ENCODE measurements at places on chromosomes 4 and X.

DNA sequence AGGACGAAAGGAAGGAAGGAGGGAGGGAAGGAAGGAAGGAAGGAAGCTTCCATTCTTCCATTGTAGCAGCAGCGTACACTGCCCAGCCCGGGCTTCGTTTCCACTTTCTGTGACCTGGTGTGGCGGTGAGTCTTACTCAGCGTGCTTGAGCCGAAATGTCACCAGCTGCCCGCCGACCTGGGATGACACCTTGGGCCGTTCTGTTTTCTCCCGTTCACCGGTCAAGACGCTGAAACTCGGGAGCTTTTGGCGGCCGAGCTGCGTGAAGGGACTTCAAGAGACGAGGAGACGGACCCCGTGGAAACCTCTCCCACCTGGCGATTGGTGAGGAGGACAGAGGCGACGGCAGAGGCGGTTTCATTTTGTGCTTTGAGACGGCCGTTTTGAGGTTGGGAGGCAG lies 47.1 kb upstream of the PPP2R3B start:
- no peak for DNase-seq

DNA sequence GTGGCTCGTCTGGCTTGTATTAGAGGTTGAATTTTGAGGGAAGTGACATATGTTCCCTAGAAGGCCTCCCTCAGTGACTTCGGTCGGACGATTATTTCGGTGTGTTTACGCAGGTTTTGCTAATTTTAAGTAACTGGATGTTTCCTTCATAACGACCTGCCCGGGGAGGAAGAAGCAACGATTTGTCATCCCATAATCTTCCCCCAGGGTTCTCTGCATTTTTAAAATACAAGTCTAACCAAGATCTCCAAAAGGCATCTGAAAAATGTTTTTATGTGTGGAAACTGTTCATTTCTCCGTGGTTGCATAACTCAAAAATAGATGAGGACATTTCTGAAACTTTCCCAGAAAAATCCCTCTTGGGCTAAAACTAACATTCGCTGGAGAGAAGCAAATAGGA lies 195.4 kb downstream of the SHOX start:
- no peak for DNase-seq

GRCh38 chr4:60579335-60579734 lies 620.8 kb upstream of the ADGRL3 start:
- DNase-seq, result no peak

DNA sequence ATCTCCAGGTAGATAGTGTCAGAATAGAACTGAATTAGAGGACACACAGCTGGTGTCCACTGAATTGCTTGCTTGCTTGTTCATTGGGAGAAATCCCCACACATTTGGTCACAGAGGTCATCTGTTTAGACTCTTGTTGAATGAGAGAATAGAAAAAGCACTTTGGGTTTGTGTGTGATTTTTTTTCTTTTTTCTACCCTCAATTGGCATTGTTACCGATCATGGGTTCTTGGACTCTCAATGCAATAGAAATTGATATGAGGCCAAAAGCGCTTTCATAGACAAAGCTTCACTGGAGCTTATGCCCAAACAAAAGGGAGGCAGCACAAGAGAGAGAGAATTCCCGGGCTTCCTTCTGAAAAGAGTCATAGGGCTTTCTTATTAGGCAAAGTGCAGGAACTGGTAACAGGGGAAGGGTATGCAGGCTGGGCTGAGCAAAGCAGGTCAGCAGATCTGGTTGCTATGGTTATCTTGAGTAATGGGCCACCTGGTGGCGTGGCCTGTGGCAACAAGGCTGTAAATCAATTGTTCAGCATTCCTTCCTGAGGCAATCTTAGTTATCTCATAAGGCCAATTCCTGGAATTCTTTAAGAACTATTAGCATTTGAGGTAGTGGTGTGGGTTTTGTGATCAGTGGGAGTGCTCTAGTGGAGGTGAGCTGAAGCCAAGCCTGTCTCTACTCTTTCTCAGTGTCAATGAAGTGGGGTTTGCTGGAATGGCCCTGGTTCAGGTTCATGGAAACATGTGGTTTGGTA lies 5.3 kb upstream of the GPR82 start:
- DNase-seq, result no peak

DNA sequence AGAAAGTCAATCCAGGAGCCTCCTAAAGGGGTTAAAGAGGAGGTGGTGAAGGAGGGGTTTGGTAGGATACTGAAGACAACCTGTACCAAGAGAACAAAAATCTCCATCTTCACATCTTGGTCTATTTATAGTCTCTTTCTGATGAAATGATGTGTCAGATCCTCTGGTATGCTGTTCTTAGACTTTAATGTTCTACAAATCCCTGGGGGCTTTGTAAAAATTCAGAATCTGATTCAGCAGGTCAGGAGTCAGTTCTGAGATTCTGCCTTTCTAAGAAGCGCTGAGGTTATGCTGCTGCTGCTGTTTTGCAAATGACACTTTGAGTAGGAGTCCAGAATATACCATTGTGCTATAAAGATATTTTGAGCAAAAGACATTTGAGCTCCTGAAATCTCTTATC lies 172.9 kb upstream of the GLRA2 start:
- DNase-seq, result no peak

DNA sequence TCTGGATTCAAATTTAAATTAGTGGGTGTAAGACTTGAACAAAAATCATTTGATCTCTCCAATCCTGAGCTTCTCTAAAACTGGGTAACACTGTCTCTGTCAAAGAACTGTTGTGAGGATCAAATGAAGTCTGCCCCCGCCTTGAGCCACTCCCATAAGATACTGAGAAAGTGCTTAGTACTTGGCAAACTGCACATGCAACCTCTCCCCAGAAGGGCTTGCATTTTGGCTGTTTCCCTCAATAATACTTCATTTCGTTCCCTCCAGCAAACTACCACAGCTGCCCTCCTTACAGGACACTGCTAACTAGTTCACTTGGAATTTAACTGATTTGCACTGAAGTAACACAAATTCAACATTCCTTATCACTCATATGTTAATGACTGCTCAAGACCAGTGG lies 79.8 kb downstream of the APBB2 start:
- no peak for DNase-seq

- no peak for DNase-seq
These were observed 50.3 kb downstream of the SH3RF1 start for GRCh38 chr4:169220447-169220846.

GRCh38 chr4:105909787-105910281 lies 14.6 kb downstream of the NPNT start:
- DNase-seq, result no peak

DNA sequence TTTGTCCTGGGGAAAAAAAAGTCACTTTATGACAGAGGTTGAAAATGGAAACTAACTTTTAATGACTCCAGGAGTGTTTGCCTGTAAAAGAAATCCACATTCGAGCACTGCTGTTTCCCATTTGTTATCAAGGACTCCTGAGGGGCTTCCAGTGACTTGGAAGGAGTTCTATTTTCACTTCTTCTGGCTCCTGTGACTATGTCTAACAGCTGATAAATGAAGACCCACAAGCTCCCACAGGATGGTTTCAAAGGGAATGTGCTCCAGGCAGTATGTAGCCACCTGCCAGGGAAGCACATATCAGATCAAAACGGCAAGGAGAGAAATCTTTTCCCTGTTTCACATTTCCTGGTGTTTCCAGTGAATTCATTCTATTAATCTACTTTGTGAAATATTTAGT lies 159.8 kb upstream of the FAM241A start:
- no peak for DNase-seq

DNA sequence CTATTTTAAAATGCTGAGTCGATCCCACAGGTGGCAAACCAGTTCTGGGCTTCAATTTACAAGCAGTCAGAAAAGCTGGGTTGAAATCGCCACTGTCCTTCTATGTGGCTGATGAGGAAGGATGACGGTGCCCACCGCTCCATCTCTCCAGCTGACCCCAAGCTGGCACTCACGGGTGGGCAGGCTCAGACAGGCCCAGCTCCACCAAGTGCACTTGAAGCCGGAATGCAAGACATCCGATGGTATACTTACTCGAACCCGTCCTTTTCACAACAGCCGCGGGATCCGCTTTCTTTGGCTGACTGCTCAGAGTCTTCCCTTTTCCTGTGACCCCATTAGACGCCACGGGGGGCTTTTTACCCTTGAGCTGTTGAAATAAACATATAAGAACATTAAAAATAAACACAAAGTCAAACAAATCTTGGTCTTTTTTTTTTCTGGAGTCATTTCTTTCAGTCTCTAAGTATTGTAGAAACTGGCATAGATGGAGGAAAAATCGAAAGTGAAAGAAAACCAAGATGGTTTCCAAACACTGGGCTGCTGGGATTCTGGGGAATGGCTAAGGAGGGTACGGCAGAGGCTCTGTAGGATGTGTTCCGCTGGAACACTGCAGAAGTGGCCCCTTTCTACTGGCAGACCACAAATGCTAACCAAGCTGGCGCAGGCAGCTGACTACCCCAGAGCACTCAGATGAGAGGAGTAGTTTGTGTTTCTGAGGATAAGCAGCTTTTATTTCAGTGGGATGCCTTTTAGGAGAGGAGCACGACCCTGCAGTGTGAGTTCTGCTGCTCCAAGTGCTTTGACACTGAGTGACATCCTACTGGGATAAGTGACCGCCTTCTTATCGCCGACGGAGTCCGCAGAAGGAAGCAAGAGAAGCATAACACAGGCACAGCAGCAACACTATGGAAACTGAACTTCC lies 160.9 kb downstream of the AFAP1 start:
- DNase-seq, result no peak

GRCh38 chr4:52943677-52944076 lies 81.6 kb downstream of the RASL11B start:
- DNase-seq, result no peak

DNA sequence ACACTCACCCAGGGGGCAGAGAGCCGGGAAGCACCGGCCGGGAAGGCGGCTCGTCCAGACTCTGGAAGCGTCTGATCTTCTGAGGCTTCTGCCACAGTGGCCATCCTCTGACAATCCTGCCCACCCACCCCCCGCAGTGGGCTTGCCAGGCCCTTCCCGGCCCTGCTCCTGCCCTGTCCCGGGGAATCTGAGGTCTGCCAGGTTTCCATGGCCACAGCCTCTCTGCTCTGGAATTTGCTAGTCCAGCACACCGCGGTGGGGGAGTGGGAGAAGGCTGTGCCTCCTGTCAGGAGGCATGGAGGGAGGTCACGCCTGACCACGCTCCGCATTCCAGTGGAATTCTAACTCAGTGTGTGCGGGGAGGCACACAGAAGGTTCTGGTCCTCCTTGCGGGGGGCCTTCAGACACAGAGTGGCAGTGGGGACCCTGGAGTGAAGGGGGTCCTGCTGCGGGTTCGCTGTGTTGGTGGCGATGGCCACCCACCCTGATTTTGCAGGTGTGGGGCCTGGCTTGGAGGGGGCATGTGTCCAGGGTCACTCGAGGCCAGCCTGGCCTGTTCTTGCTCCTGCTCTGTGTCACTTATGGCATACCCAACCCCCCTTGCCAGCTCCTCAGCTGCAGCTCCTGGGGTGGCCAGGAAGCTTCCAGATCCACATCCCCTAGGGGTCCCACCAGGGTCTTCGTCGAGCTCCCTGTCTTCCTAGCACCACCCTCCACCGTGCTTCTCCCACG lies 55.6 kb upstream of the ADRA2C start:
- no peak for DNase-seq

- no peak for DNase-seq
These were observed 9.8 kb upstream of the PGM2 start for GRCh38 chr4:37816719-37817118.

- DNase-seq, result no peak
These were observed 50.8 kb downstream of the CBLL2 start for GRCh38 chrX:22323541-22323940.

- no peak for DNase-seq
These were observed 48.9 kb downstream of the MND1 start for GRCh38 chr4:153393397-153393796.

- peak; percentile 3 for DNase-seq
These were observed 152.1 kb upstream of the DGKK start for GRCh38 chrX:50622751-50623150.

DNA sequence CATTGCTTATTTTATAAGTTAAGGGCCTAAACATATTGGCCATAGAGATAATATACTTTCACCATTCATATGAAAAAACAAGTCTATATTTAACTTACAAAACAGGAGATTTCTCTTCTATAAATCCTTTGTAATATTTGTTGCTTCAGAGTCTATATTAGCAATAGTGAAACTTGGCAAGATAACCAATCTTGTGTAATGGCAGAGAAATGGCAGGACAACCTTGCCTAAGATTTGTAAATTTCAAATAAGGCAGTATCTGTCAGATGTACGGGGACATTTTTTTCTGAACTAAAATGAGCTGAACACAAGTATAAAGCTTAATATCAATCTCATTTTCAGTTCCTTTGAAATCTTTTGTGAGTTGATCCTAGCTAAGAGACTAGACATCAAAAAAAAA lies 17.8 kb upstream of the CPEB2 start:
- DNase-seq, result no peak

DNA sequence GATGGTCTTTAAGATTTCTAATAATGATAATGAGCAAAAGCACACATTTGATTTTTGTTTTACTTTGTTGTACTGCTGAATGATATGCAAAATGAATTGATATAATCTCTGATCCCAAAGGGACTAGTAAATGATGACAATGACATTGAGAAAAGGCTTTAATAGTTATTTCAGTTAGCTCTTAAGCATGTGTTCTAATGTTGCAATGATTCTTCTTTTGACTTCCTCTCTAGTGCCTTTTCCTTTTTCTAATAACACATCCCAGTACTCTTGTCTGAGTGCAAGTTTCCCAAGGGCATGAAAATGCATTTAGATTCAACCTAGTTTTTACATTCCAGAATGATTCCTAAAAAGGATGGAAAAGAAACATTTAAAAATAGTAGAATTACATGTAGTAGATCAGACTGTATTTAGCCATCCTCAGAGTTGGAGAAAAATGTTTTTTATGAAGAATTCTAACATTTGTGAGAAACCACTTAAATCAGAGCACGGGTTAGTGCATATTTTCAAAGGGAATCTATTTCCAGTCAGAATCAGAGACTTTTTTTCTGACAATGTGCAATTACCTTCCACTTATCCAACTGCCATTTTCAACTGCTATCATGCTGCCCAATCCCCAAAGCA lies 508.8 kb downstream of the C4orf33 start:
- DNase-seq, result no peak

DNA sequence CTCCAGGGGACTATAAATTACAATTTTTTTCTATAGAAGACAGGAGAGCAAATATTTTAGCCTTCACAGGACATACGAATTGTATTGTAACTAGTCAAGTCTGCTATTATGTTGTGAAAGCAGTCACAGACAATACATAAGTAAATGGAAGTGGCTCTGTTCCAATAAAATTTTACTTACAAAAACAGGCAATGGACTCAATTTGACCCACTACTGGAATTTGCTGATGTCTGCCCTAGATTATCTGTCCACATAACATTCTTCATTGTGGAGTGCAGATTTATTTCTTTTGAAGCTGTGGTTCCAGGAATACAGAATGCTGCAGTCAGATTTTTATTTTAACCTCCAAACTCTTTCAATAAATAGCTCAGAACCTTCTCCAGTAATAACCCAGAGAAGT lies 330.3 kb downstream of the PPP4R3C start:
- no peak for DNase-seq

- DNase-seq, result no peak
These were observed at the start of gene FOXP3 for GRCh38 chrX:49264460-49264859. TSS of gene FOXP3 (minus strand) at chrX:49264710. CDS start at chrX:49258505, 6,205 bp downstream.

DNA sequence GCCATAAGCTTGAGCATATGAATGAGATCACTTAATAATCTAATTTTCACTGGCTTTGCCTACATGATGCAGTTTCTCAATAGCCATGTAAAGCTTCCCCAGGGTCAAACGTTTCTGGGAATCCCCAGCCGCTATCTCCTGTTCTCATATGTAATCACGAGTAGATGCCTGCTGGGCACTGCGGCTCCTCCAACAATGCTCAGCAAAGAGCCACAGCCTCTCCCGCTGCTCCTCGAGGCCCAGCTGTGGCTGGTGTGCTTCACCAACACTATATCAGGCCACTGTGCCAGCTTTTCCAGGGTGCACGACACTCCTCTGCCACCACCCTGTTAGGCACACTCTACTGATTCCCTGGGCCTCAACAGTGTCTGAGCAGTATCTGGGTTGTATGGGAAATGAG lies 78.3 kb upstream of the RASGEF1B start:
- DNase-seq, result no peak

All from activated naive CD4-positive, alpha-beta T cell treated with anti-CD3 and anti-CD28 coated beads for 36 hours (primary cell).